ENCODE measurements at places on chromosomes 2 and 18.

DNA sequence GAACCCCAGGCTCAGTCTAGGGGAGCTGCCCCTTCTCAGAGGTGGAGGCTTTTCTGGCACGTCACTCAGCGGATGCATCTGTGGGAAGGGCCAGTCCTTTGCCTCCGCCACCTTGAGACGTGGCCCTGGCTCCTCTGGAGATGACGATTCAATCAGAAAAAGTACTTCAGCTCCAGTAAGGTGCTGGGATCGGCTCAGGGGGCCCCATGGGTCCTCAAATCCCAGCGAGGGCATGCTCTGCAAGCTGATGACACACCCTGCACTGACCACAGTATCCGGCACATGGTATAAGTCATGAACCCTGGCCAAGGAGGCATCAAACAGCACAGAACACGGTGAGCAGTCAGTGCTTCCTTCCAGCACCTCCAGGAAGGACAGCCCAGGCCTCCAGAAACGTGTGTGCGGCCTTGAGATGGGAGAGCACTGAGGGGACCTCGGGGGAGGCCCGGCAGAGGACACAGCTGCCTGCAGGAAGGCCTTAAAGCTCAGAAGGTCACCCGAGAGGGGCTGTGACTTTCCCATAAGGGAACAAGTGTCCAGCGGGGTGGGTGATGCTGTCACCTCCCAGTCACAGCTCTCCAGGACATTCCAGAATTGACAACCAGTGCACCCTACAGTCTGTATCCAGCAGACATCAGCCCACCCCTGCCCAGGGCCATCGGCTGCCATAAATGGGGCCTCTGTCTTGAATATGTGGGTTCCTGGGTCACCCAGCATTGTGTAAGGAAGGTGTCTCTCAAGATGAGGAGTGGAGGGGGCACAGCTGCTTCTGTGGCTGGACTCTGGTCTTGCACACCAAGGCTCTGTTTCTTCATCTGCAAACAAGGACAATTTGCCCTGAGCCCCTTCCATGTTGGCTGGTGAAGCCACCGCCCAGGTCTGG lies 205.8 kb downstream of the NDUFA10 start:
- DNase-seq: no peak
- H3K27me3 ChIP-seq: no peaks in the 10 kb centered on the region

GRCh38 chr2:46982351-46983064 lies 66.9 kb upstream of the MCFD2 start:
- H3K27ac ChIP-seq: no peak overlapping the region
- peaks cover 45% of the 10 kb centered on the region for H3K4me1 ChIP-seq
- H3K36me3 ChIP-seq: peaks cover 27% of the 10 kb centered on the region

GRCh38 chr2:180143633-180144337 lies 136.7 kb upstream of the CWC22 start:
- H3K36me3 ChIP-seq: no peaks in the 10 kb centered on the region
- no peak for DNase-seq
- H3K27ac ChIP-seq: no peak overlapping the region
- no peaks in the 10 kb centered on the region for H3K4me1 ChIP-seq
- no peak overlapping the region for H3K4me3 ChIP-seq

DNA sequence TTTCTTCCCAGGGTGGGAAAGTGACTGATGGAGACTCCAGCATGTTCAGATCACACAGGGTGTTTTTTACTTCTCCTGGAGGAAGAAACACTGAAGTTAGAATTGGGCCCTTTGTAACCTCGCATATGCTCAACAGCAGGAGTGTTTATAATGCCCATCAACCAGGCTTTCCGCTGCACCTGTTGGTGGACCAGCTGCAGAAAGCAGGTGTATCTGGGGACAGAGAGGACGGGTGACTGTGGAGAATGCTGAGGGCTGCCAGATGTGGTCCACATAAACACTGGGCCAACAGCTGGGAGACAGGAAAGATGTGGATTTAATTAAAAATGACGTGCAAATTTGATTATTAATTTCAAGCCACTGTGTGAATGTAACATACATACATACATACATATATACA lies 335.5 kb upstream of the SPRED2 start:
- DNase-seq: no peak
- H3K4me1 ChIP-seq: no peaks in the 10 kb centered on the region

GRCh38 chr2:55136138-55136541 lies 85.9 kb upstream of the RTN4 start:
- no peak overlapping the region for H3K27ac ChIP-seq
- H3K4me1 ChIP-seq: peaks cover 11% of the 10 kb centered on the region
- H3K4me3 ChIP-seq: no peak overlapping the region
- no peaks in the 10 kb centered on the region for H3K36me3 ChIP-seq
- no peaks in the 10 kb centered on the region for H3K27me3 ChIP-seq

DNA sequence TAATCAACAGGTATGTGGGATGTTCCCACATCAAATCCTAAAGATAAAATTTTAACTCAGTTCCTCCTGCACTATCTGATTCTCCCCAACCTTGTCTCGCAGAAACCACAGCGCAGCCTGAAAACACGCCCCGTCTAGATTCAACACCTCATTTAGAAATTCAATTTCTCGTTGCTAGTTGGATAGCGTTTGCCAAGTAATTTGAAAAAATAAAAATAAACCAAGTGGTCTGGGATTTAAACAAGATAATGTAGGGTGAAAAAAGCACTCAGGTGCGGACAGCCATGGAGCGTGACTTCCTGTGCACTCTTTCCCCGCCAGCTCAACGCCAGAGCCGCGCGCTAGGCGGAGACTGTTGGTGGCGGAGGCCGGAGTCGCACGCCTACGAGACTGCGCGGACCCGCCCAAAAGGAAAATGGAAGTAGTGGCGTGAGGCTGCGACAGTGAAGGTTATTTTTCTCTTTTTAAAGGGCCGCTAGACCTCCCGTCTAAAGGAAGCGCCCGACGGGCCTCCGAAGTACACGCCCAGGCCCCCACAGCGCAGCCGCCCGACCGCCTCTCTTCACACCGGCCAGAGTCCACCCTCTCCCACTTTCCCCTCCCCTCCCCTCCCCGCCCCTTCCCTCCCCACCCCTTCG lies 615 bp upstream of the CCNT2 start:
- H3K4me1 ChIP-seq: peaks cover 13% of the 10 kb centered on the region
- H3K27me3 ChIP-seq: no peaks in the 10 kb centered on the region
- H3K27ac ChIP-seq: peak overlapping the region; percentile 70
- H3K36me3 ChIP-seq: no peaks in the 10 kb centered on the region
- no peak for DNase-seq
- H3K4me3 ChIP-seq: peak overlapping the region; percentile 94

DNA sequence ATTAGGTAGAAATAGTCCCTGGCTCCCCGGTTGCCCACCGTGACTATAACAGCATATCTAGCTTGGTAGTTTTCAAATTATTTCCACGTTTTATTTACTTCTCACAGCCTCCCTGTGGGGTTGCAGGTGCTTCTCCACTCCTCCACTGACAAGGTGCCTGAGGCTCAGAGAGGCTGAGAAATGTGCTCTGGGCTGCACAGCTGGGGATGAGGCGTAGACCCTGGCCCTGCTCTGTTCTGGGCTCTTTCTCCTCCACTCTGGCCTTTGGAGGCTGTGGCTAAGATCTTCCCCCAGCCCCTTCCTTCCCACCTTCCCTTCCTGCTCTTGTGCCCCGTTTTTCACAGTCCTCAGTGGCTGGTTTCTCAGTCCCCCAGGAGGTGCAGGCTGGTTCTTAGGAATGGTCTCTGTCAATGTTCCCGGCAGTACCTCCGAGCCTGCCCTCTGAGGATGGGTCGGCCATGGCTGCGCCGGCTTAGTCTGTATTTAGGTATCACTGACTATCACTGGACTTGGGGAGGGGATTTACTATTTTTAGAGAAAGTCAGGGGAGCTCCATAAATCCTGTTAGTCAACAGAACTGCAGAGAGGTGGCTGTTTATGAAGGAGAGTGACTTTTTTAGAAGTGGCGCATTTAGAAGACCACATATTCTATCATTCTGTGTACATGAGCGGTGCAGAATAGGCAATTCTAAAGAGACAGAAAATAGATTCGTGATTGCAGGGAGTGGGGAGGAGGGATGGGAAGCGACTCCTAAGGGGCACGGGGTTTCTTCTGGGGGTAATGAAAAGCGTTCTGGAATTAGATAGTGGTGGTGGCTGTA lies 35.0 kb downstream of the HPCAL1 start:
- no peaks in the 10 kb centered on the region for H3K36me3 ChIP-seq
- H3K27me3 ChIP-seq: no peaks in the 10 kb centered on the region
- H3K4me3 ChIP-seq: no peak overlapping the region
- H3K4me1 ChIP-seq: peaks cover 3% of the 10 kb centered on the region

DNA sequence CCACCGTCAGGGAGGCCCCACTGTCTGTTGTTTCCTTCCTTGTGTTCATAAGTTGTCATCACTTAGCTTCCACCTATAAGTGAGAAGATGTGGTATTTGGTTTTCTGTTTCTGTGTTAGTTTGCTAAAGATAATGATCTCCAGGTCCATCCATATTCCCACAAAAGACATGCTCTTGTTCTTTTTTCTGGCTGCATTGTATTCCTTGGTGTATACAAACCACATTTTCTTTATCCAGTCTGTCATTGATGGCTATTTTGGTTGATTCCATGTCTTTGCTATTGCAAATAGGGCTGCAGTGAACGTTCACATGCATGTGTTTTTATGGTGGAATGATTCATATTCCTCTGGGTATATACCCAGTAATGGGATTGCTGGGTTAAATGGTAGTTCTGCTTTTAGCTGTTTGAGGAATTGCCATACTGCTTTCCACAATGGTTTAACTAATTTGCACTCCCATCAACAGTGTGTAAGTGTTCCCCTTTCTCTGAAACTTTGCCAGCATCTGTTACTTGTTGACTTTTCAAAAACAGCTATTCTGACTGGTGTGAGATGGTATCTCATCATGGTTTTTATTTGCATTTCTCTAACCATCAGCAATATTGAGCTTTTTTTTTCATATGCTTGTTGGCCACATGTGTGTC lies 156.6 kb upstream of the NOSTRIN start:
- no peak overlapping the region for H3K27ac ChIP-seq
- DNase-seq: no peak
- no peaks in the 10 kb centered on the region for H3K27me3 ChIP-seq
- no peaks in the 10 kb centered on the region for H3K36me3 ChIP-seq
- H3K4me3 ChIP-seq: no peak overlapping the region

DNA sequence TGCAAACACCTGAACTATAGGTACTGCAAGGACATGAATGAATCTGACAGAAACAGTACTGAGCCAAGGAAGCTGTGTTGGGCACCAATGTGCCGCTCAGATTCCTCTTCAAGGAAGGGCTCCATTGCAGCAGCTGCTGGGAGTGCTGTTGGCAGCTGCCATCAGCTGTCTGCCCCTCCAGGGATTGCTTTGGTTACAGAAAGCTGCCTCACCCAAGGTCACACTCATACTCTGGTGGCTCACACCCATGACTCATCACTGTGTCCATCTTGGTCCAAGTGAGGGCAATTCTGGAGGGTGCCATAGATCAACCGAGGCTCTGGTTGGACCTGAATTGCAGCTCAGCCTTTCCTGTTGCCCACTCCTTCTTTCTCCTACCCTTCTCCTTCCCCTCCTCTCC lies 24.4 kb upstream of the TRPM8 start:
- DNase-seq: no peak
- no peaks in the 10 kb centered on the region for H3K36me3 ChIP-seq
- H3K4me1 ChIP-seq: no peaks in the 10 kb centered on the region
- no peaks in the 10 kb centered on the region for H3K27me3 ChIP-seq
- no peak overlapping the region for H3K4me3 ChIP-seq

GRCh38 chr2:148607566-148607965 lies 37.0 kb upstream of the EPC2 start:
- no peaks in the 10 kb centered on the region for H3K36me3 ChIP-seq
- H3K27ac ChIP-seq: no peak overlapping the region
- H3K4me1 ChIP-seq: no peaks in the 10 kb centered on the region
- DNase-seq: no peak
- H3K4me3 ChIP-seq: no peak overlapping the region
- H3K27me3 ChIP-seq: no peaks in the 10 kb centered on the region

DNA sequence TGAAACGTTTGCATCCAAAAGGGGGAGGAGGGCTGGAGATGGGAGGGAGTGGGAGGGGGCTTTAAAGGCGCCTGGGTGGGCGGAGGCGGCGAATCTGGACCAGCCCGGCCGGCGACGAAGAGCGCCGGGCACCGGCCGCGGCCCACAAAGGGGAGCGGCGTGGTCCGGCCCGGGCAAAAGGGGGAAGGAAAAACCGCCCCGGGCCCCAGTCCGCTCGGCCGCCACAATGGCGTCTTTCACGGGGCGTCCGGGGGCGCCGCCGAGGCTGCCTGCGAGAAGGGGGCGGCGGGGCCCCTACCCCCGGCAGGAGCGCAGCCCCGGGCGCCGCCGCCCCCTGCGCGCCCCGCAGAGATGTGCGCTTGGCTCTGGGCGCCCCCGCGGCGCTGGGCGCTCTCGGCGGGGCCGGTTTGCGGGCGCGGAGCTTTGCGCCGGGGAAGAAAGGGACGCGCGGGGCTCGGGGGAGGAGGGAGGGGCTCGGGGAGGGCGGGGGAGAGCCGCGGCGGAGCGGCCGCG lies 108.1 kb upstream of the KCTD1 start:
- no peaks in the 10 kb centered on the region for H3K36me3 ChIP-seq
- H3K27me3 ChIP-seq: peaks cover 28% of the 10 kb centered on the region
- H3K27ac ChIP-seq: no peak overlapping the region
- no peak for DNase-seq
- H3K4me1 ChIP-seq: peaks cover 12% of the 10 kb centered on the region

DNA sequence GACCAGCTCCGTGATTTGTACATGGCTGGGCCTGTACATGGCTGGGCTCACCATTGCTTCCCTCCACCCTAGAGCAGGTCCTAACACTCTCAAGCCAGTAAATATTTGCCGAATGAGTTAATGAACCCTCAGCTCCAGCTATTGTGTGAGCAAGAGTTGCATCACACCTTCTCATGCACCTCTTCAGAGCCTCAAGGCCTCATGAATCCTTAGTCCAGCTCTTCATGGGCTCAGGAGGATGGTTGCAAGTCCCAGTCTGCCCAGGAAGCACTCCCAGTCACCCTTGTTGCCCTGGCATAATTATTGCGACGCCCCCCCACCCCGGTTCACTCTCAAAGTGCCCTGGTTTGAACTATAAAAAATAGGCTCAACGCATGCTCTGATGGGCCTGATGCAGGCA lies 30.1 kb upstream of the GNAL start:
- DNase-seq: no peak
- H3K27me3 ChIP-seq: peaks cover under 1% of the 10 kb centered on the region
- no peak overlapping the region for H3K4me3 ChIP-seq
- H3K36me3 ChIP-seq: no peaks in the 10 kb centered on the region
- no peaks in the 10 kb centered on the region for H3K4me1 ChIP-seq

GRCh38 chr2:161947406-161947805 lies 126.6 kb downstream of the DPP4 start:
- no peak overlapping the region for H3K4me3 ChIP-seq
- no peak for DNase-seq
- no peaks in the 10 kb centered on the region for H3K27me3 ChIP-seq
- H3K27ac ChIP-seq: no peak overlapping the region

- H3K4me1 ChIP-seq: peaks cover 47% of the 10 kb centered on the region
- DNase-seq: no peak
- no peaks in the 10 kb centered on the region for H3K27me3 ChIP-seq
- peaks cover 12% of the 10 kb centered on the region for H3K36me3 ChIP-seq
- H3K27ac ChIP-seq: peak overlapping the region; percentile 40
- peak overlapping the region; percentile 87 for H3K4me3 ChIP-seq
Observed at GRCh38 chr2:231711677-231712450, 3.5 kb downstream of the PTMA start.

GRCh38 chr2:111622859-111623258 lies 261.1 kb downstream of the ANAPC1 start:
- H3K27me3 ChIP-seq: no peaks in the 10 kb centered on the region
- DNase-seq: no peak
